OCI-LY7 (cell line): ENCODE measurements at places on chromosomes 13 and 19.

- no peak for DNase-seq
Measured at GRCh38 chr13:110475117-110475516, 86.4 kb downstream of the RAB20 start.

GRCh38 chr13:29858667-29859066 lies 8.2 kb upstream of the UBL3 start:
- no peak for DNase-seq

DNA sequence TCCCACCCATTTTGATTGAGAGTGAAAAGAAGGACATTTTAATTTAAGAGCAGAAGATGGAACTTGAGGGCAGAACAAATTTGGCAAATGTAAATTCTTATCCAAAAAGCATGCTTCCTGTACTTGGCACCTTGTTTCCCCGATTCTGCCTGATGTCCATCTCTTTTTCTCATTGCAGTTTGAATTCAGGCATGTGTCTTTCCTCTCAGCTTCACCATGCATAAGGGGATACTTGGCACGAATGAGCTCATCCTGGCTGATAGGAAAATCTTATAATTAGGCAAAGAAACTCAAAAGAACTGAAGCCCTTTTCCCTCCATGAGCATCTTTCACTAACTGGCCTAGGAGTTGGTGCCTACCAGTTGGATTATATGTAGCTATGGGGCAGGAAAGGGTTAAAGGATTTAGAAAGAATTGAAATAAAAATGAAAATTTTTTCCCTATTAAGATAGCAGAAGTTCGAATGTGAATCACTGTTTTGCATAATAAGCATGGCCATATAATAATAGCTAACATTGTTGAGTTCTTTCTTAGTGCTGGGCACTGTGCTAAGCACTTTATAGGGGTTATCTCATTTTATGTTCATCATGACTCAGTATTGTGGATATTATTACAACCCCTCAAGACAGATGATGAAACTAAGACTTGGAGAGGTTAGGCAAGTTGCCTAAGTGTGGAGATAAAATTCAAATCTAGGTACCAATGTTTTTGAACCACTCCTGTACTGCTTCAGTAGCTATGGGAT lies 386.6 kb downstream of the KCNRG start:
- DNase-seq, result no peak

GRCh38 chr13:80141123-80141849 lies 199.6 kb downstream of the SPRY2 start:
- no peak for DNase-seq

DNA sequence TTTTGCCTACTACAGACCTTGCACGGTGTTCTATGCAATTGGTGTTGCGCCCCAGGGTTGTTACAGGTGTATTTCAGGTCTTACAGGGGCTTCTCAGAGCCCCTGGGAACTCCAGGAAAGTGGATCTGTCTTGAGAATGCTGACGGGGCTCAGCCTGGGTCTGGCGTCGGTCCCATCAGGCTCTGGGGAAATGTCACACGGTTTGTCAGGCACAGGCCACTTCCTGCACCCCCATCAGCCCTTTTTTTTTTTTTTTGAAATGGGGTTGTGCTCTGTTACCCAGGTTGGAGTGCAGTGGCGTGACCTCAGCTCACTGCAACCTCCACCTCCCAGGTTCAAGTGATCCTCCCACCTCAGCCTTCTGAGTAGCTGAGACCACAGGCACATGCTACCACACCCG lies 13.2 kb downstream of the CLEC4G start:
- peak; percentile 46 for DNase-seq

- DNase-seq, result no peak
Measured at GRCh38 chr13:44523146-44524015, 52.7 kb downstream of the TSC22D1 start.

GRCh38 chr19:22256856-22257255 lies 29.4 kb upstream of the ZNF729 start:
- DNase-seq, result no peak

GRCh38 chr13:20311596-20311995 lies 79.5 kb upstream of the GJB6 start:
- no peak for DNase-seq

DNA sequence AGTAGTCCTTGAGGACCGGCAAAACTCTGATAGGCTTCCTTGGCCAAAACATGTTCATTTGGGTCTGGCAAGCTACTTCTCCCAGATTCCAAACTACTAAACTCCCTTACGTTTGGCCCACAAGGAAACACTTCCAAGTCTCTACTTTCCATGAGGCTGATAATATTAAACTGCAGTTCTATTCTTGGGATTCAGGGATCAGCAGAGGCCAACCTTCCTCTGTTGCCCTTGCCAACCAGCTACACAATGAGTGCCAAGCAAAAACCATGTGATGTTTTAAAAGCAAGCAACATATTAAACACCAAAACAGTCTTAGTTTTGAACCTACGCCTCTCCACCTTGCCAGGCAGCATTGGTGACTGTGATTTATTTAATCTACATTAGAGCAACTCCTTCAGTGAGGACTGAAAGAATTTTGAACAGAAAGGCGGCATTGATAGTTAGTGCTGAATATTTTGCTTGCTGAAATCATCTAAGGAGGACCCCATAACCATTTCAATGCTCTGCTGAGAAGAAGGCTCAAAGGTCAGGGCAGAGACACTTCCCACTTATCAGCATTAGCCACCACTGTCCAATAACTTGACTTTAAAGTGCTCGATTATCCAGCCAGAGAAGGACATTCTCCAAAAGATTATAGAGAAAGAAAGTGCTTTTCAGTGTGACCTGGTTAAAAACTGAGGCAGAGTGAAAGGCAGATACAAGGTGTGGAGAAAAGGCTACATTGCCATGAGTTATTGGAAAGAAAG lies 287.1 kb downstream of the TBC1D4 start:
- DNase-seq, result no peak

- no peak for DNase-seq
Measured at GRCh38 chr19:11209839-11210655, 12.7 kb upstream of the KANK2 start.

GRCh38 chr13:29679396-29680053 lies 84.0 kb upstream of the SLC7A1 start:
- no peak for DNase-seq

DNA sequence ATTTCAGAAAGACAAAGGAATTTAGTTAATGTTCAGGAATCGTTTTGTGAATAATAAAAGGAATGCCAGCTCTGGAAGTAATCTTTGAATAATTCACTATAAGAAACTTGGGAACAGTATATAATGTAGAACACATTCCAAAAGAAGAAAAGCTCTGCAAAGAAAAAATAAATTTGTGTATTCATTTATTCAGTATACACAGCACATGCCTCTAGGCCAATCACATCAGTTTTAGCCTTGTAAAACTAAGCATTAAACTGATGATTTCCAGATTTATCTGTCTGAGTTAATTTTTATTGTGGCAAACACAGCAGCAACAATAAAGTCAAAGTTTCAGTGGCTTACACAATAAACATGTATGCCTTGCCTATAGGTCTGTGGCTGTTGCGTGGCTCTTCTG lies 5.7 kb upstream of the RXFP2 start:
- no peak for DNase-seq

- no peak for DNase-seq
Measured at GRCh38 chr13:92952161-92952560, 274.4 kb upstream of the GPC6 start.
